ENCODE measurements at places on chromosomes 12 and 14.

DNA sequence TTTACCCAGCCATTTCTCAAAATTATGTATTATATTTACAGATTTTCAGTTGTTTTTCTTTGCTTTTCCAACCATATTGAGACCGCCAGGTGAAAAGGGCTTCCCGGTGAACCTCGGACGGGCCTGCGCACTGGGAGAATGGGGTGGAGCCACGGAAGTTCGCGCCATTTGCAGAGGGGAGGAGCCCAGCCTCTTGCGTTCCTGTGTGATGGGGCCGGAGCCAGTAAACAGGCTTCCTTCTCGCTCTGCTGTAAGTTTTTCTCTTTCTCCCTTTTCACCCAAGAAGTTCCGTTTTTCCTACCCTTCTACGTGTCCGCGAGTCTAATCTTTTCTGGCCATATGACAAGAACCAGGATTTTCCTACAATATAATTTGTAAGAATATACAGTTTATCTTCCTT lies 1108.8 kb upstream of the SEL1L start:
- DNase-seq, result no peak

- DNase-seq, result peak; percentile 88
Measured at GRCh38 chr12:100706033-100706432, 88.5 kb upstream of the ANO4 start.

- peak; percentile 22 for DNase-seq
Measured at GRCh38 chr12:9648701-9649531, 20.6 kb upstream of the CLEC2D start.

DNA sequence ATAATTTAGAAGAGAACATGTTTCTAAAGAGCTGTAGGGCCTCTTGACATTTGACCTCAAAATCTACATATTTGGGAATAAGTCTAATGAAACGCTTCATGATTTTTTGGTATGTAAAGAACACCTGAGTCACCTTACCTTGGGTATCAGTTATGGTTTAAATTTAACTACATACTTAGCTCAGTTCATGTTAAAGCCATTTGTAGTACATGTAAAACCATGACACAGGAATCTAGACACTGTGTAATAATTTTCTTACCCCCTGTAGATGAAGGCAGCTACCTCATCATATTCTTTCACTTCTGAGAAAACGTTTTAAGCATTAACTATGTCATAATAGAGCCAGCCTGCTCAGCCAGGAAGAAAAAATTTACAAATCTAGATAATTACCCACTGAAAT lies 105.8 kb upstream of the CPNE8 start:
- DNase-seq, result no peak

DNA sequence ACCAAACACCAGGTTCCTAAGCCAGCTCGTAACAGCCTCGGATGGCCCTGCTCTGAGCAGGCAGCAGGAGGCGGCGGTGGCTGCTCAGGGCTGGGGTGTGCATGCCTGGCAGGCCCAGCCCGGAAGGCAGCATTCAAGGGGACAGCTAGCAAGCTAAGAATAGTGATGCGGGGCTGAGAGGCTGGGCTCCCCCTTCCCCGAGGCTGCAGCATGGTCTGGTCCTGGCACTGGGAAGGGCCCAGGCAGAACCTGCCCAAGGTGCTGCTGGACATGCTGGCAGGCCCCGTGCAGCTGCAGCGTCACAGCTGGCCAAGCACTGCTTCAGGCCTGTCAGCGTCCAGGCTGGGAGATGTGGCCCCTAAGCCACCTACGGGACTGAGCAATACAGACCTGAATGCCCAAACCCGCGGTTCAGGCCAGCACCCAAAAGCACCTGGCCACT lies 26.4 kb upstream of the NUDT14 start:
- no peak for DNase-seq

DNA sequence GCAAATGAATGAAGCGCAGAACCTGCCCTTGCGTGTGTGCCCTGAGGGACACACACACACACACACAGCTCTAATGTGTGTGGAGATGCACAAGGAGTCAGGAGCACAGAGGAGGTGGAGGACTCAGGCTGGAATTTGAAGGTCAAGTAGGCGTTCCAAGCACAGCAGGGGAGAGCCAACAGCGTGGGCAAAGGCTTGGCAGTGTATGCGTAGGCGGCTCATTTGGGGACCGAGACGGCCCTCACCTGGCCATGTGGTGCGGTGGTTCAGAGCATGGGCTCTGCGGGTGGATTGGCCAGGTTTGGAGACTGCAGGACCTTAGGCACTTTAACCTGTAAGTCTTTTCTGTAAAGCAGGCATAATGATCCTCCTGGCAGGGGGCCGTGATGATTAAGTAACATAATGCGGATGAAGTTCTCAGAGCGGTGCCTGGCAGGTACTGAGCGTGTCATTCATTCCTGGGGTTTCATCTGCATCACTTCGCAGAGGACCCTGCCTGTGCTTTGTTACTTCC lies 69.5 kb upstream of the SLC24A4 start:
- no peak for DNase-seq

GRCh38 chr12:58882826-58883225 lies 37.5 kb downstream of the LRIG3 start:
- no peak for DNase-seq

Data from ACHN (cell line).